ENCODE measurements at places on chromosomes 11 and 22.

- DNase-seq: no peak
Observed at GRCh38 chr11:67468456-67468758, 644 bp downstream of the TMEM134 start.

DNA sequence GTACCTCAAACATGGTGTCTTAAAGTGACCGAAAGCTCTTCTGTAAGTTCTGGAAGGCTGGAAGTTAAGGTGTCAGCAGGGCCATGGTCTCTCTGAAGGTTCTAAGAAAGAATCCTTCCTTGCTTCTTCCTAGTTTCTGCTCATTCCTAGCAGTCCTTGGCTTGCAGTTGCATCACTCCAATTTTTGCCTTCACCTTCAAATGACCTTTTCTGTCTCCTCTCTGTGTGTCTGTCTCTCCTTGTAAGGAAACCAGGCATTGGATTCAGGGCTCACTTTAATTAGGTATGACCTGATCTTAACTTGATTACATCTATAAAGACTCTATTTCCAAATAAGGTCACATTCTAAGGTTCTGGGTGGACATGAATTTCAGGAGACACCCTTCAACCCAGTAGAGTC lies 8.7 kb downstream of the AASDHPPT start:
- no peak for DNase-seq

- DNase-seq: no peak
Observed at GRCh38 chr11:60984636-60985035, 13.2 kb downstream of the CD6 start.

- DNase-seq: no peak
Observed at GRCh38 chr22:46626911-46627805, 7.0 kb downstream of the GRAMD4 start.

GRCh38 chr11:62103986-62104385 lies 19.8 kb upstream of the INCENP start:
- DNase-seq: no peak

GRCh38 chr22:20866736-20867135 lies 7.9 kb downstream of the SNAP29 start:
- no peak for DNase-seq

Data from brain pericyte (primary cell).